ENCODE measurements at places on chromosomes 13 and 19.

GRCh38 chr13:41503356-41503755 lies 46.0 kb downstream of the RGCC start:
- no peak for DNase-seq

DNA sequence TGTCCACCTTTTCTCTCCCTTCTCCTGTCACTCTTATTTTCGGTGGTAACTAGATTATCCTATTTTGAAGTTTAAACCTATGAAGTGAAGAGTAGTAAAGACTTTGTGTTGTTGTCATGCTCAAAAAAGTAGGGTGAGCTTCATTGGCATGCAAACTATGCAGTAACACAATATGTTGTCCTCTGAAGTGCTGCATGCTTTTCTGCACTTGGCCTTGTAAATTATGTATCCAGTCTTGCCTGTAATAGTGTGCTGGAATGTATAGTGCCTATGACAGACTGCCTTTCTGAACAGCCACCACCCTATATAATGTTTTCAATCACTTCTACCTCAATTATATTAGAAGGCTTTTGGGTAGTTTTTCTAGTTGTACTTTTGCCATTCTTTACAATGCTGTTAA lies 1198.2 kb upstream of the PCDH20 start:
- DNase-seq = peak; percentile 37

DNA sequence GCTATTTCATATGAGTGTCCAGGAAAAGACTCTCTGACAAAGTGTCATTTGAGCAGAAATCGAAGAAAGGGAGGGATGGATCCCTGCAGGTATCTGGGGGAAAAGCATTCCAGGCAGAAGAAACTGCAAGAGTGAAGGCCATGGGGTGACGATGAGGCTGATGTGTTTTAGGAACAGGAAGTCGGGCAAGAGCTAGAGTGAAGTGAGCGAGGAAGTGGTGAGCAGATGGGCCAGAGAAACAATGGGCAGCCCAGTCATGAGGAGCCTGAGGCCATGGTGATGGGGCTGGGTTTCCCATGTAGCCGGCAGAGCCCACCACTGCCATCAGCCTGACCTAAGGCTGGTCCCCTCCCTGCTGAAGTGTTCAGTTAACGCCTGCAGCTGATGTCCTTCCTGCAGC lies 150.2 kb downstream of the TNFSF13B start:
- DNase-seq = no peak

DNA sequence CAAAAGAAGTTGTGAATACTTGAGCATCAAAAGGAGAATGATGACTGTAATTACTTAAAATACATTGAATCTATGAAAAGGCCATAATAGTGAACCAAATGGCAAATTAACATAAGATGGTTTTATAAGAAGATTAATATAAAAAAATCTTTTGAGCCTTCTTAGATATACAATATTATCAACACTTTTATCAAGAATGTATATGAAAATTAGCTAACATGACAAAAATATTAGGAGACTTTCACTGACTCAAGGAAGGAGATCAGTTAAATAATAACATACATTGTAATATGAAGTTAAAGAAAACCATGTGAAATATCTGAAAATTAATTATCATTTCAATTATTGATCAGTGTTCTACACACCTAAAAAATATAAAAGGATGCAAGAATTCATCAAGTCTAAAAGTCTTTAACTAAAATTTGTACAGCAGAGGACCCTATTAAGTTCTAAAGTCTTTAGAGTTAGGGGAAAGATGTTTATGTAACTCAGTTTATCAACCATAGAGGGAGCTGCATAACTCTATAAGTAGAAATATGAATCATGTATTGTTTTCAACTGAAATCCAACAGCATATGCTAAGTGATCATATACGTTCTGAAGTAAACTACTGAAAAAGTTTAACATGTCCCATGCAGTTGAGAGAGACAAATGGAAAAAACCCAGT lies 756.1 kb upstream of the MIR17HG start:
- peak; percentile 13 for DNase-seq

DNA sequence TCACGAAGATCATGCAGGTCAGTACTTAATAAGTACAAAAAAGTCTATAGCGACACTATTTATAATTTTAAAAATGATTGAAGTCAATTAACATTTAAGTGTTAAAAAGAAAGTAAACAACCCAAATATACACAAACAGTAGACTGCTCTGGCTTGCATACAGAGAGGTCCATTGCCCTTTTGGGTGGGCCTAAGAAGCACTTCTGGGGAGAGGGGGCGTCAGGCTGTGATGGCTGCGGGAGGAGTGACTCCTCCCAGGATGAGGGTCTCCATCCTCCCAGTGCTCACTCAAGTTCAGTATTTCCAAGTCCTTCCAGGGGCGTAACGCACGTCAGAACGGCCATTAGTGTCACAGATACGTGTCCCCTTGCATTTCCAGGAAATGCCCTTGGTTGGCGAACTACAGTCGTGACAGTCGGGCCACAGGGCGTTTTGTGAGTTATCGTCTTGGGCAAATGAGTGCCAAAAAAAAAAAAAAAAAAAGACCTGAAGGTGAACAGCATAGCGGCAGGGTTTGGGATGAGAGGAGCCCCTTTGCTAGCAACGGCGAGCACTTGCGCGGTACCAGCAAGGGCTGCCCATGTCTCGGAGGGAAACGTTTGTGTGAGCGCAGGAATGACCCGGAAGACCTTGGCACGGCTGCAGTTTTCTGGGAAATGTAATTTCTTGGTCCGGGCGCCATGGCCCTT lies at the start of gene SCGB2B2:
SCGB2B2 (minus strand) TSS at position 463 of the 689 bp plus-strand sequence. CDS start 82,596 bp downstream, outside the sequence.
- DNase-seq = no peak

GRCh38 chr13:41460074-41460465 lies 2.7 kb downstream of the RGCC start:
- no peak for DNase-seq

DNA sequence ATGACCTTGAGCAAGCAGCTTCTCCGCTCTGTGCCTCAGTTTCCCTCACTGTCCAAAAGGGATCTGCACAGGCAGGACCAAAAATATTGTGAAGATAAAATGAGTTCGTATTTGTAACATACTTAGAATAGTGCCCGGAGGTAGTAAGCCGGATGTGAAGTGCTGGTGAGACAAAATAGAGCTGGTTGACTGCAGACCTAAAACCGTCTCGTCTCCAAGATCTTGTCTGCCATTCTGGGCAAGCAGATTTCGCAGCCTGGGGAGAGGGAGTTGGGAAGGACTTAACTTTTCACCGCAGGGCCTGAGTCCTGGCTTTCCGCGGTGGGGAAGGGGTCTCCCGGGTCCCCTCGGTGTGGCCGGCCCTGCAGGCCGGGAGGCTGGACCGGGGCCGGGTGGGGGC lies 8.2 kb upstream of the BBC3 start:
- peak; percentile 45 for DNase-seq

DNA sequence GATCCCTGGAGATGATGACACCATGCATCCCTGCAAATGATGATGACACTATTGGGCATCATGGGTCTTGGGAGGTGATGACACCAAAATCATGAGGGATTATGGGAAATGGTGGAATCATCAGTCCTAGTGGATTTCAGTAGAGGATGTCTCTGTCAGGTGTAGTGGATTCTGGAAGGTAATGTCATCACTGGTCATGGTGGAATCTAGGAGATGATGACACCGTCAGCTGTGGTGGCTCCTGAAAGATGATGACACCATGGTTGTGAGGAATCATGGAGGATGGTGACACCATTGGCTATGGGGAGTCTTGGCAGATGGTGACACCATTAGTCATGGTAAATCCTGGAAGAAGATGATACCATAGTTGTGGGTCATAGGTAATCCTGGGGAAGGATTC lies 11.9 kb downstream of the SHISA7 start:
- no peak for DNase-seq

GRCh38 chr19:19670070-19670551 lies 1.5 kb downstream of the ZNF101 start:
- no peak for DNase-seq

DNA sequence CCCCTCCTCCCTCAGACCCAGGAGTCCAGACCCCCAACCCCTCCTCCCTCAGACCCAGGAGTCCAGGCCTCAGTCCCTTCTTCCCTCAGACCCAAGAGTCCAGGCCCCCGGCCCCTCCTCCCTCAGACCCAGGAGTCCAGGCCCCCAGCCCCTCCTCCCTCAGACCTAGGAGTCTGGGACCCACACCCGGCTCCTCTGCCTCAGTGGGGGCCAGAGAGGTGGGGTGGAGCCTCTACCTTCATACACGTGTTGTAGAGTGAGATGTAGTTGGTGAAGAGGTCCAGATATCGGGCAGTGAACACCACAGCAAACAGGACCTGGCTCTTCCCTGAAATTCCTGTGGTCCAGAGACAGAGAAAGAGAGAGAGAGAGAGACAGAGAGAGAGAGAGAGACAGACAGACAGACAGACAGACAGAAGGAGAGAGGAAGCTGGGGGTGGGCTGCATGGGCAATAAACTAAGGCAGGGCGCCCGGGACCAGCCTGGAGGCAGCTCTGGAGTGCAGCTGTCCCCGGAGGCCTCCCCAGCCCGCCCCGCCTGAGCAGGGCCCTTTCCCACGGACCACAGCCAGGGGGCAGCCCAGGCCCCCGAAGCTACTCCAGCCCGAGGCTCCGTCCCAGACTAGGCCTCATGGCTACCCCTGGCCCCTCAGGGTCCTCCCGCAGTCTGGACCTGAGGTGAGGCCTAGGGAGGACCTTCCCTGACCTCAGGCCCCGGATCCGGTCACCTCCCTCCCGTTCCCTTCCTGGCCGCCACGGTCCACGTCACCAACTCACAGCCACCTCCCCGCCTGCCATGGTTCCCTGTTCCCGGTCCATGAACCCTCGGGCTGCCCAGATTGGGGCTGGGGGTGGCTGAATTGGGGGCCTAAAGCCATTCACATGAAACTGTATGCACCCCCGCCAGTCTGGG lies 907 bp downstream of the KDELR1 start:
- DNase-seq = peak; percentile 72
